ENCODE measurements at places on chromosomes 6 and 20.

GRCh38 chr6:99473730-99474129, 41.5 kb downstream of the USP45 start:
- DNase-seq = no peak

DNA sequence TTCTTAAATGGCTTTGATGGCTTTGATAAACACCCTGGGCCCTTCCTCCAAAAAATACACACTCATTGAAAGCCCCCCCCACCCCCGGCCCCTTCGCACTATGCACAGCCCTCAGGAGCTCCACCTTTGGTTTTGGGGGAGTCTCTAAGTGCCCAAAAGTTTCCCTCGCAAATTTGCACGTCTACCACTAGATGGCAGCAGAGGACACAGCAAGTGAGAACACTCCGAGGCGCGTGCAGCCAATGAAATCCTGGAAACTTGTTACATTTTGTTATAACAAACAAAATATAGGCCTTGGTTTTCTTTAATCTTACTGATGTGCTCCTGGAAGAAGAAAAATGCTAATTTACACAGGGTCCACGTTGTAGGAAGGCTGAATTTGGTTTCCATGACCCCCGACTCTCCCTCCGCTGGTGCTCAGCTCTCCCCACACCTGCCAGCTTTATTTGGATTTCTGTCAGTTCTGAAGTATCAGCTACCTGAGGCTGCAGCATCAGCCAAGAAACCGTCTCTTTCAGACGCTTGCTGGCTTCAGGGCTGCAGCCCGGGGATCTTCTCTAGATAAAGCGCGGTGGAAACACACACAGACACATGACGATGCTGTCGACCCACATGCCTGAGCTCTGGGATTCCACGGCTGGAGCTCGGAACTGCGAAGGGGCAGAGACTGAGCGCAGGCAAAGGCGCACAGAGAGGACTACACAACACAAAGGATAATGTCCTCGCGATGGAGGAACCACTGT, 148.3 kb upstream of the RPS6KA2 start:
- no peak for DNase-seq

GRCh38 chr6:88301888-88302768, 136.0 kb upstream of the CNR1 start:
- no peak for DNase-seq

- DNase-seq = no peak
Observed at GRCh38 chr6:41975276-41975675, 33.7 kb upstream of the CCND3 start.

DNA sequence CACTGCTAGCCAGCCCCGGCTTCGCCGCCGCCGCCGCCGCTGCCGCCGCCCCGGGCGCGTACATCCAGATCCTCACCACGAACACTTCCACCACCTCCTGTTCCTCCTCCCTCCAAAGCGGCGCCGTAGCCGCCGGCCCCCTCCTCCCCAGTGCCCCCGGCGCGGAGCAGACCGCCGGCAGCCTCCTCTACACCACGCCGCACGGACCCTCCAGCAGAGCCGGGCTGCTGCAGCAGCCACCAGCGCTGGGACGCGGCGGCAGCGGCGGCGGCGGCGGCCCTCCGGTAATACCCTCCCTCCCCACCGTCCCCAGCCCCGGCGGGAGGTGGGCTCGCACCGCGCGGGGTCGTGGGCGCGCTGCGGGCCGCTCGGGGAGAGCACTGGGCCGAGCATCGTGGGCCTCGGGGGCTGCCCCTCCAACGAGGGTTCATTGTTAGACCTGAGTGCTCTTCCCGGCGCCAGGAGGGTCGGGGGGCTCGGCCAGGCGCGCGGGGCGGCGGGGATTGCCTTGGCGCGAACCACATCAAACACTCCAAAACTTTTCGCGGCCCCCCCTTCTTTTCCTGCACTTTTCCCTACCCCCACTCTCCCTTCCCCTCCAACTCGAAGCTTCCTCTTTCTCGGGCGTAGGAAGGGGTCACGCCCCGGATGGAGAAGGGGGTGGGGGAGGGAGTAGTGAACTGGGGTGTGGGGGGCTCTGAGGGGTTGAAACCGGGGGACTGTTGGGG, 827 bp downstream of the E2F3 start:
- DNase-seq = peak; percentile 73

DNA sequence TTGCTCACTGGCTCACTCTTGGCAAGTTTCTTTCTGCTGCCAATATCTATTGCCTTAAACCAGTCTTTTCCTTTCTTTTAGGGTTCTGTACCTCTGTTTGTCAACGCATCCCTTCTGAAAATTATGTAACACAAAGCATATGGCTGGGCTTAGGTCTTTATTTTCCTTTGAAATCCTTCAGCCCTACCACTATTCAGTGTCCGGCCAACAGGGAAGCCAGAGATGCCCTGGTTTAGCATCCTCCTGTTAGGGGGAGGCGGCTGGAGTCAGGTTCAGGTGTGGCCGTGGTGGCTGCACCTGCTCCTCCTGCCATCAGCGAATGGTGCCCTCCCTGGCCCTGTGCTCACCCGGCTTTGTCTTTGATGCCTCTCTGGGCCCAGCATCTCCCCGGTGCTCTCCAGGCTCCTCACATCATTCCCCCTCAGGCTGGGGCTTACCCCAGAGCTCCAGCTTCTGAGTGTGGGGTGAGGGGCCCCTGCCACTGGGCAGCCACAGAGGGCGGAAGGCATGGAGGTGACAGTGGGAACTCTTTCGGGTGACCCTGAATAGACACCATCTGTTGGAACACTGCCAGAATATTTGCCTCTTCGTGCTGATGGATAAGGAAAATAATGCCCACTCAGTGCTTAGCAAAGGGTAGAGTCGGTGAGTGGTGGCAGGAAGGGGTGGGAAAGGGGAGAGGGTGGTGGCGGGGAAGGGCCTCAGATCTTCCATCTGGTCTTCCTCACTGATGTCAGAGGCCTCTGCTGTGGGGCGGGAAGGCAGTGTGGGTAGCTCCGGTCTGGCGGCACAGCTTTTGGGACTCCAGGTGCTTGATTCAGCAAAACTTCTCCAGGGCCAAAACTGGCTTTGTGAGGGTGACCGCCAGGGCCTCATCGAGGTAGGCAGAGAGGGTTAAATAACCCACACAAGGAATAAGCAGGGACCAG, 97.2 kb downstream of the DACT2 start:
- no peak for DNase-seq

DNA sequence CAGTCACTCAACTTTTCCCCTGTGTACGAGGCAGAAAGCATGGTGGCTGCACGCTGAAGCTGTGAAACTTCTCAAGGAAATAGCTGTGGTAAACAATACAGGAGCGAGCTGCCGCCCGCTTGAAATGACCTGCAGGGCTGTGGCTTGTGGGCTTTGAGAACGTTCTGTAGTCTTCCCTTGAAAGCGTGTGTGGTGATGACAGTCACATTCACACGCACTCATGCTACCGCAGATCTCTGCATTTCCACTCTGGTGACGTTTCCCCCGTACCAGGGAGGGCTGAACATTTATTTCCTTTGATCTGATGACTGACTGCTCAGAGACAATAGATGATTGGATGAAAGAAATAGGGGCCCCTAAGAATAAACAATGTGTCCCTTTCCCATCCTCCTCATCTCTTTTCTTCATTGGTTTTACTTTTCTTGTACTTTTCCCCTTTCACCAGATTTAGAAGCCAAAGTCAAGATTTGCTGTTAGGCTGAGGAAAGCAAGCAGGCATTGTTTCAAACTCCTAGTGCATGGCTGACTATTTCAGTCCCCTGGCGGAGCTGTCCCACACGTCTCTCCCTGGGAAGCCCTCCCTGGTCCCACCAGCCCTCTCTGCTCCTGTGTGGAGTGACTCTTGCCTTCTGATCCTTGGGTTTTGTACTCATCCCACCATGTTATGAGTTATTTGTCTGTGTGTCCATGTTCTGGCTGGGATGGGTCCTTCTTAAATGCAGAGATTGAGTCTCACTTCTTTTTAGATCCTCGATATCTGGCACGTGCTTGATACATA, 3.9 kb downstream of the SYTL3 start:
- peak; percentile 42 for DNase-seq

GRCh38 chr6:4853782-4854511, 77.7 kb downstream of the CDYL start:
- no peak for DNase-seq

- no peak for DNase-seq
Observed at GRCh38 chr6:109024784-109025183, 69.9 kb downstream of the SESN1 start.

DNA sequence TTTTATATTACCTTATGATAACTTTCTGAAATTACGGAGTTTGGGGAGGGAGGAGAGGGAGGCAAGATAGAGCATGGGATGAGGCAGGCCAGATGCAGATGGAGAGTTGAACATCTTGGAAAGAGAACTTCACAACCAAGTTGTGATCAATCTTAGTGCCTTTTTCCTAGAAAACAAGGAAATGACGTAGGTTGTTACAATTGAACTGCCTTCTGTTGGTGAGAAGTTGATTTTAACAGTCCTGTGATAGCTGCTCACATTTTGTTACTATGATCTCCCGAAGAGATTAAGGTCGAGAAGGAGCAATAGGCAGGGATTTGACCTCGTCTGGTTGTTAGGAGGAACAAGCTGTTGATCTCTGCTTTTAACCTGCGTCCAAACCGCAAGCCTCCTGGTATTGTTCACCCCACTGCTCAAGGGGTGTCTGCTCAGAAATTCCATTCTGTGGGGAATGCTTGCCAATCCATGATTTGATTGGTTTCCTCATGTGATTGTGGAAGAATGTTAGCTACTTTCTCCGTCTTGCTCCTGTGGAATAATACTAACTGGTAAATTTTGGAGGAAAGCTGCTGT, 35.1 kb downstream of the TIAM2 start:
- no peak for DNase-seq

DNA sequence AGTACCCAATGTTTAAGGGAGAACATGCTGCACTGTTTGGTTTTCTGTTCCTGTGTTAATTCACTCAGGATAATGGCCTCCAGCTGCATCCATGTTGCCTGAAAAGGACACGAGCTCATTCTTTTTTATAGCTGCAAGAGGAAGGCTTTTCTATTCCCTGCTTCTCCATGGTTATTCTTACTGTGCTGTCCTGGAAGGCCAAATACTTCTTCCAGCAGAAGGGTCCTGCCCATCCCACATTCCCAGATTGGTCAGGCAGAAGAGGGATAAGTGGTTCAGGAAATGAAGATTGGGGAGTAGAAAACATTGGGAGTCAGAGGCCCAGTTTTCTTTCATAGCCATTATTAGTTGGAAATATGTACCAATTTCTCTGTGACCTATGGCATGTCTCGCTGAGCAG, 122.4 kb downstream of the TCP11 start:
- peak; percentile 16 for DNase-seq

DNA sequence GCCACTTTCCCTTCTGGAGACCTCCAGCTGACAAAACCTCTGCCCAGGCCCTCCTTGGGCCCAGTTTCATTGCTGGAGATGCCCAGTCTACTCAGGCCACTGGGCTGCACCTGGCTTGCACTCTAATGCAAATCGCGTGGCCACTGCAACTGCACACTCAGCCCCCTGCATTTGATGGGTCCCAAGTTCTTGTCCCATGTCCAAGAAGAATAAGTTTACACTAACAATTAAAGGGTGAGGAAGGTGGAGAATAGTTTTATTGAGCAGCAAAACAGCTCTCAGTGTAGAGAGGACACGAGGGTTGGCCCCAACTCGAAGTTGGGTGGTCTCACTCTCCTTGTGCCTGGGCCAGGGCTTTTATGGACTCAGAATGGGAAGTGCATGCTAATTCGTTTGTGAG, 31.9 kb upstream of the THEMIS start:
- no peak for DNase-seq
